ENCODE measurements at places on chromosomes 11 and 22. TPM values are rescaled to one million over a fixed set of nuclear protein-coding genes. Genes with fewer than 3 reads are reported as not detected.
A peak's percentile ranks its signal among the peaks of the same experiment; 100 is the strongest.

Gene APOA5
- 0.25 TPM for total RNA-seq

Gene NCR3LG1
- total RNA-seq = 0.74 TPM

Gene PGR
- 0.07 TPM for total RNA-seq

Gene ZP1
- not detected for total RNA-seq

Gene ANKK1
- 0.22 TPM for total RNA-seq

Gene FAM111B
- 13.1 TPM for total RNA-seq

Gene OR51F1
- total RNA-seq = not detected

Gene DDTL
- not detected for total RNA-seq

Gene VSIG10L2
- not detected for total RNA-seq

Gene OR5B12
- total RNA-seq = not detected

Gene OVOL1
- 0.12 TPM for total RNA-seq

Gene MAPK8IP1
- total RNA-seq = 11.0 TPM

Gene UBQLN3
- total RNA-seq = 0.37 TPM

Gene MIAT
- total RNA-seq = 277 TPM

Gene TRIM51
- total RNA-seq = not detected

GRCh38 chr22:24737582-24737981 lies 36.9 kb downstream of the PIWIL3 start:
- H3K27ac ChIP-seq = no peak overlapping the region
- H3K36me3 ChIP-seq = no peaks in the 10 kb centered on the region
- H3K4me1 ChIP-seq = peaks cover 13% of the 10 kb centered on the region
- no peaks in the 10 kb centered on the region for H3K27me3 ChIP-seq
- DNase-seq = no peak

DNA sequence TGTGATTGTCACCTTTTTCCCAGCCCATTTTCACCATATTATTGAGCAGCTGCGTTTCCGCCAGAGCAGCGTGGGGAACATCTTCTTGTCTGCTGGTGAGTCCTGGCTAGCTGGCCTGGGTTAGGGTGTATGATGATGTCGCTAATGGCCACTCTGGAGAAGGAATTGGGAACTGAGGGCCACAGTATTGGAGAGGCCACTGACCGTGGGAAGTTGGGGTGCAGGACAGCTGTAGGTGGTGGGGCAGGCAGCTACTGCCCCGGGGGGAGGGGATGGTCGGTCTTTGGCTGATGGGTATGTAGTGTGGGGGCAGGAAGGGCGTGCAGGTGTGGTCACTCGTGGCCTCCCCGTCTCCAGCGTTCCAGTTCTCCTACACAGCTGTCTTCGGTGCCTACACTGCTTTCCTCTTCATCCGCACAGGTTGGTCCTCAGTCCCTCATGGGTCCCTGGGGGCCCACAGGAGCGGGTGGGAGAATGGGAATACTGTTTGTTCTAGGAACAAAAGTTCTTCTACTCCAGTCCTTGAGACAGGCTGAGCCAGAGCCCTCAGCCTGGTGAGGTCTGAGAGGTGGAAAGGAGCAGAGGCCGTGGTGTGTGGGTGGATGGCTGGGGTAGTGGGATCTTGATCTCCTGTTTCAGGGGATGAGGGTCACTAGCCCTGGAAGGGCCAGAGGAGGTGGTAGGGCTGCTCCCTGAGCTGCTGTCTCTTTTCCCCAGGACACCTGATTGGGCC lies 2.1 kb downstream of the RCE1 start:
- no peak for DNase-seq
- no peaks in the 10 kb centered on the region for H3K36me3 ChIP-seq
- no peak overlapping the region for H3K27ac ChIP-seq
- H3K4me3 ChIP-seq = no peak overlapping the region

- H3K27ac ChIP-seq = no peak overlapping the region
- no peaks in the 10 kb centered on the region for H3K27me3 ChIP-seq
- DNase-seq = no peak
Observed at GRCh38 chr11:102223859-102224258, 93.4 kb upstream of the BIRC3 start.

DNA sequence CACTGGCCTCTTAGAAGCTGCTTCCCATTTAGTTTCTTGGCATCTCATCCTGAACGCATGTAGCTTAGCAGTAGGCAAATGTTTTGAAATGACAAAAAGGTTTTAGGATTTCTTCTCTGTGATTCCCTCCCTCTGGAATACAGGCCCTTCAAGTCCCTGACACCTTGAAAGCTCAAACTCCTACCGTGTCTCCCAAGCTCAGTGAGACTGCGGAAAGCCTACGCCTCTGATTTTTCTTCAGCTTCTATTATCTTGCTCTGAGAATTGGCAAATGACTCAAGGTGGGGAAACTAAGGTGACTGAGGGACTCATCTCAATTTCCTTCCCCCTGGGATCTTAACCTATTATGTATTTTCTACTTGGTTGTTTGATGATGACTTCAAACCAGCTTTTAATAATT lies 130.3 kb downstream of the ENTHD1 start:
- no peak overlapping the region for H3K4me3 ChIP-seq
- H3K4me1 ChIP-seq = no peaks in the 10 kb centered on the region
- H3K36me3 ChIP-seq = no peaks in the 10 kb centered on the region
- H3K27ac ChIP-seq = no peak overlapping the region

- no peak overlapping the region for H3K4me3 ChIP-seq
- H3K27ac ChIP-seq = no peak overlapping the region
- H3K27me3 ChIP-seq = no peaks in the 10 kb centered on the region
- DNase-seq = no peak
Observed at GRCh38 chr11:37450613-37451012, 852.6 kb upstream of the RAG2 start.

- no peaks in the 10 kb centered on the region for H3K4me1 ChIP-seq
- H3K4me3 ChIP-seq = no peak overlapping the region
- no peak for DNase-seq
- peaks cover 99% of the 10 kb centered on the region for H3K27me3 ChIP-seq
Observed at GRCh38 chr11:64717268-64717578, 5.8 kb downstream of the NRXN2 start.

DNA sequence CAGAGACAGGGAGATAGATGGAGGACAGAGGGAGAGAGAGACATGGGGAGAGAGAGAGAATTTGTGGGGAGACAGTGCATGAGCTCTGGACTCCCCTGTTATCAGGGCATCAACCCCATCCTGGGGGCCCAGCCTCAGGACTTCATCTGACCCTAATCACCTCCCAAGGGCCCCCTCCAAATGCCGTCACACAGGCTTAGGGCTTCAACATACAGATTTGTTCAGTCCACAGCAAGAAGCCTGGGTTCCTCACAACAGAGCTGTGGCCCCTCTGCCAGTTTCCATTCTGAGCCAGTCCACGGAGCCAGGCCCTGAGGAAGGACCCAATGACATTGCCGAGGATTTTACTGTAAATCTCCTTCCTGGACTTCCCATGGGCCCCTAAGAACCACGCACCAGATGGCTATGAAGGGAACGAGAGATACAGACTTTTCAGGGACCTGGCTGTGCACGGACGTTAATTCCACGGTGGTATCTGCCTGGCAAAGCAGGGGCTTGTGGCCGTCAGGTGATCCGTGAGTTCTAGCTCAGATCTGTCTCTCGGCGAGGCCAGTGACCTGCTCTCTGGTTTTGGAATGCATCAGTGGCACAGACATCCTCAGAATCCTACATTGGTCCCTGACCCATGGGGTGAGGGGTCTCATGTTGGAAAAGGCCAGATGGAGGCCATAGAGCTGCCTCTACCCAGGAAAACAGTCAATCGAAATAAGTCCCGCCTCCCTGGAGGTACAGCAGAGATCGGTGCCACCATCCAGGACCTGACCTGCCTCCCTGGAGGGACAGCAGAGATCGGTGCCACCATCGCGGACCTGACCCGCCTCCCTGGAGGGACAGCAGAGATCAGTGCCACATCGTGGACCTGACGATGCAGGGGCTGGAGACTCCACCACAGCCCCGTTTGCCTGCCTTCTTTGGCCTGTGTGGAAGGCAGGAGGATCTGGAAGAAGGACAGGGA lies 8.7 kb upstream of the B4GALNT4 start:
- H3K27ac ChIP-seq = no peak overlapping the region
- H3K27me3 ChIP-seq = no peaks in the 10 kb centered on the region
- H3K4me1 ChIP-seq = peaks cover 2% of the 10 kb centered on the region
- no peak overlapping the region for H3K4me3 ChIP-seq
- no peak for DNase-seq

DNA sequence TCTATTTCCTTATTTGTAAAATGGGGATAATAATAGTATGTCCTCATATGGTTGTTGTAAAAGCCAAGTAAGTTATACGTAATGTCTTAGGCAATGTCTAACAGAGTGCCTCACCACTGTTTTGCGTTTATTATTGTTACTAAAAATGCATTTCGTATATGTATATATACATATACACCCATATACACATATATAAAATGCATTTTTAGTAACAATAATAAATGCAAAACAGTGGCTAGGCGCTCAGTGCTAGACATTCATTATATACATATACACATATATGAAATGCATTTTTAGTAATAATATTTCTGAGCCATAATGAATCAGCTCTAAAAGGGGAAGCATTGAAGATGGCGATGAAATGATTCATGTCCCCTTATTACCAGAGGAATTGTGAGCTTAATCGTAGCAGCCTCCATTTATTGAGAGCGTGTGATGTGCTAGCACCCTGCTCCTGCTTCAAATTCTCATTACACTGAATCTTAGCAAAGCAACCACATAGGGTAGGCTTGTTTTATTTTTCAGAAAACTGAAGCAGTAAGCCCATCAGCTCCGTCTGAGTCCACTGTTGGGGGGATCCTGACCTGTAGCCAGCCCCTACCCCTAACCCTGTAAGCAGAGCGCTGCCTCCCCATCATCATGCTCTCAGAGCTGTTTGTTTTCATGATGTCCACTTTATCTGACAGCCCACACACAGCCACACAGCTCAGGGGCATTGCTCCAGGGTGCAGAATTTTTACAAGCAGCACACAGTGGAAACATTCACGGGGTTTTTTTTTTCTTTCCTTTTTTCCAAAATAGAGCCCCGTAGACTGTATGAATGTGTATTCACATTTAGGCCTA lies 97.1 kb upstream of the NAV2 start:
- no peak for DNase-seq
- no peak overlapping the region for H3K27ac ChIP-seq
- no peaks in the 10 kb centered on the region for H3K4me1 ChIP-seq
- H3K4me3 ChIP-seq = no peak overlapping the region
- no peaks in the 10 kb centered on the region for H3K36me3 ChIP-seq

DNA sequence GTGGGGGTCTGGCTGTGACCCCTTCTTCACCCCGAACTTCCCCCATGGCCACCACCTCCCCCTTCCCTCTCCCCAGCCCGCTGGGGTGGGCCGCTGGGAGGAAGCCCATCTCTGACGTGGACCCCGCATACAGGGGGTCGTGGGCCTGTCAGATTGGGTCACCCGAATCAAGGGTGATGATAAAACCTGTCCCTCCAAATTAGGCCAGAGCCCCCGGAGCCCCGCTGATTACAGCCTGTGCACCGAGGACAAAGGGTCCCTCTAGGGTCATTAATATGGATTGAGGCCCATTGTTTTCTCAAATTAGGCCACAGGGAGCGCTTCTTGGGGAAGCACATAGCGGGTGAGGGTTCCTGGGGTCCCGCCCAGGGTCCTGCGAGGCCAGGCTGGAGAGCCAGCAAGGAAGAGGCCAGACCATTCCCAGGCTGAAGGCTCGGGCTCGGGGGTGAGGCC lies 4.9 kb upstream of the LINC01488 start:
- no peak for DNase-seq
- no peaks in the 10 kb centered on the region for H3K27me3 ChIP-seq
- peaks cover 16% of the 10 kb centered on the region for H3K4me1 ChIP-seq
- no peak overlapping the region for H3K27ac ChIP-seq

- no peaks in the 10 kb centered on the region for H3K27me3 ChIP-seq
- H3K4me1 ChIP-seq = peaks cover 28% of the 10 kb centered on the region
Observed at GRCh38 chr22:33873186-33873585, 47.1 kb downstream of the LARGE1 start.

- H3K27ac ChIP-seq = no peak overlapping the region
- H3K4me3 ChIP-seq = no peak overlapping the region
- no peaks in the 10 kb centered on the region for H3K36me3 ChIP-seq
- peaks cover 84% of the 10 kb centered on the region for H3K27me3 ChIP-seq
- H3K4me1 ChIP-seq = peaks cover 34% of the 10 kb centered on the region
Observed at GRCh38 chr11:128894286-128894681, 3.1 kb downstream of the KCNJ5 start.

- no peaks in the 10 kb centered on the region for H3K27me3 ChIP-seq
- peak overlapping the region; percentile 61 for H3K4me3 ChIP-seq
- H3K36me3 ChIP-seq = no peaks in the 10 kb centered on the region
- no peaks in the 10 kb centered on the region for H3K4me1 ChIP-seq
Observed at GRCh38 chr11:65014726-65015227, 817 bp downstream of the ARL2 start.

DNA sequence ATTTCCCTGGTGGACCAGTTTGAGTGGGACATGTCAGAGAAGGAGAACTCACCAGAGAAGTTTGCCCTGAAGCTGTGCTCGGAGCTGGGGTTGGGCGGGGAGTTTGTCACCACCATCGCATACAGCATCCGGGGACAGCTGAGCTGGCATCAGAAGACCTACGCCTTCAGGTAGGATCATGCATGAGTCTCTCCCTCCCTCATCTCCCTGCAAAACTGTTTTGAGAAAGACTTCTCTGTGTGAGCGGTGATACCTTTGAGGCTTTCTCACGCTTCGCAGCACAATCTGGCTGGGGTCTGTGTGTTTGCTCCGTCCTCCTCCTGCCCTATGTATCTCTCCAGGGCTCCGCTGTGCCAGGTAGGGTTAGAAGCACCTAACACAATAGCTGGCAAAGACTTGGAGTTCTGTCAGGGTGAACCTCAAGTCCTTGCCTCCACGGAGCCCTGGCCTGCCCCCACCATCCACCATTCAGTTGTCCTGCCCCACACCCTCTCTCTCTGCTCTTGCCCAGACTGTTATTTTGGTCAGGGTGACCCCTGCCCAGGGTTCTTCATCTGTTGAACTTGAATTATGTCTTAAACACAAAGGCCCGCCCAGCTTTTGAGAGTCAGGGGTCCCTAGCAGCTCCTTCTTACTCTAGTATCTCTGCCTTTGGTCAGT lies 13.4 kb downstream of the DERL3 start:
- H3K4me1 ChIP-seq = no peaks in the 10 kb centered on the region
- peak overlapping the region; percentile 8 for H3K27ac ChIP-seq
- no peak overlapping the region for H3K4me3 ChIP-seq
- no peaks in the 10 kb centered on the region for H3K36me3 ChIP-seq
- no peaks in the 10 kb centered on the region for H3K27me3 ChIP-seq
- no peak for DNase-seq

GRCh38 chr11:95102733-95103132 lies 13.1 kb downstream of the ENDOD1 start:
- H3K36me3 ChIP-seq = no peaks in the 10 kb centered on the region
- H3K27me3 ChIP-seq = no peaks in the 10 kb centered on the region
- DNase-seq = no peak
- H3K4me3 ChIP-seq = no peak overlapping the region
- H3K27ac ChIP-seq = no peak overlapping the region

DNA sequence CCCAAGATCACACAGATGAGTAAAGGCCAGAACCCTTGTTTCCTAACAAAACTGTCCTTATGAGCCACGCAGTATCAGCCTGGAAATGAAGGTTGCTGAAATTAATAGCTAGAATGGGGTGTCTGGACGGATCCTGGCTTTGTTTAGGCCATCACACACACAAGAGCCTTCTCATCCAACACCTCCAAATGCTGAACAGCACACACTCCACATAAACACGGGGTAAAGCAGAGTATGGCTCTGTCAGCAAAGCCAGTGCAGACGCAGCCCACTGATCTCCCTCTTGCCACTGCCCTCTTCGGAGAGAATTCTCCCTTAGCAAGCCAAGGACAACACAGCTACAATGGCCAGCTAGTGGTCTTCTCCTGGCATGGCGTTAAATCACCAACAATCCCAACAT lies 392.6 kb upstream of the SYN3 start:
- no peaks in the 10 kb centered on the region for H3K27me3 ChIP-seq
- no peaks in the 10 kb centered on the region for H3K36me3 ChIP-seq
- H3K4me3 ChIP-seq = no peak overlapping the region
- H3K27ac ChIP-seq = no peak overlapping the region
- H3K4me1 ChIP-seq = no peaks in the 10 kb centered on the region
- no peak for DNase-seq
